Kidney epithelial cell (primary cell): ENCODE measurements at places on chromosomes 4 and X. TPM values are rescaled to one million over a fixed set of nuclear protein-coding genes. Genes with fewer than 3 reads are reported as not detected.

Gene FDCSP
- not detected in 2 replicates for total RNA-seq

Gene PNMA5
- total RNA-seq: not detected in 2 replicates

Gene NUDT10
- total RNA-seq: 4.5 and 5.8 TPM in 2 replicates

Gene TMEM47
- 5.3 and 7.2 TPM in 2 replicates for total RNA-seq

Gene TNMD
- total RNA-seq: not detected in 2 replicates

Gene KCTD8
- total RNA-seq: 0.96 and 4.8 TPM in 2 replicates

Gene NPY2R
- total RNA-seq: not detected in 2 replicates

Gene PPP4R3C
- total RNA-seq: not detected in 2 replicates

Gene MAOA
- total RNA-seq: 1.0 and 2.1 TPM in 2 replicates

Gene AVPR2
- total RNA-seq: 0.08 and 0.21 TPM in 2 replicates

Gene PCDH11X
- total RNA-seq: not detected in 2 replicates

Gene WDR1
- total RNA-seq: 370 and 385 TPM in 2 replicates

Gene FABP2
- total RNA-seq: not detected in 2 replicates

Gene HPSE
- 0.21 and 1.3 TPM in 2 replicates for total RNA-seq

Gene GABRG1
- total RNA-seq: not detected in 2 replicates

Gene GAGE2A
- not detected in 2 replicates for total RNA-seq

Gene JADE3
- 9.4 and 11.2 TPM in 2 replicates for total RNA-seq

Gene PABPC4L
- 0.75 and 1.1 TPM in 2 replicates for total RNA-seq

Gene HOPX
- total RNA-seq: 0.96 and 3.0 TPM in 2 replicates

Gene TREX2
- total RNA-seq: 1.1 TPM in 1 of 2 replicates, not detected in the other

Gene CHM
- total RNA-seq: 24.0 and 24.8 TPM in 2 replicates

Gene FAM47C
- not detected in 2 replicates for total RNA-seq

Gene SLC39A8
- 15.8 and 18.8 TPM in 2 replicates for total RNA-seq

Gene SLC6A14
- 0.13 TPM in 1 of 2 replicates, not detected in the other for total RNA-seq

Gene CXCL9
- total RNA-seq: not detected in 2 replicates

Gene UGT2B17
- not detected in 2 replicates for total RNA-seq

Gene UCP1
- 0.58 TPM in 1 of 2 replicates, not detected in the other for total RNA-seq

Gene TLR10
- total RNA-seq: not detected in 2 replicates

Gene ZFP92
- total RNA-seq: 1.8 and 1.9 TPM in 2 replicates

Gene CHIC1
- 6.2 and 11.8 TPM in 2 replicates for total RNA-seq
